ENCODE measurements at places on chromosomes 13 and 19. TPM values are rescaled to one million over a fixed set of nuclear protein-coding genes. Genes with fewer than 3 reads are reported as not detected.

Gene SOX21
- 2.1 TPM for total RNA-seq

Gene FUT6
- 2.8 TPM for total RNA-seq

Gene ACP7
- total RNA-seq: 0.43 TPM

Gene TEKTIP1
- not detected for total RNA-seq

Gene SIRT6
- total RNA-seq: 28.0 TPM

Measured in tracheal epithelial cell (primary cell).